ENCODE measurements at places on chromosomes 6 and 20.

DNA sequence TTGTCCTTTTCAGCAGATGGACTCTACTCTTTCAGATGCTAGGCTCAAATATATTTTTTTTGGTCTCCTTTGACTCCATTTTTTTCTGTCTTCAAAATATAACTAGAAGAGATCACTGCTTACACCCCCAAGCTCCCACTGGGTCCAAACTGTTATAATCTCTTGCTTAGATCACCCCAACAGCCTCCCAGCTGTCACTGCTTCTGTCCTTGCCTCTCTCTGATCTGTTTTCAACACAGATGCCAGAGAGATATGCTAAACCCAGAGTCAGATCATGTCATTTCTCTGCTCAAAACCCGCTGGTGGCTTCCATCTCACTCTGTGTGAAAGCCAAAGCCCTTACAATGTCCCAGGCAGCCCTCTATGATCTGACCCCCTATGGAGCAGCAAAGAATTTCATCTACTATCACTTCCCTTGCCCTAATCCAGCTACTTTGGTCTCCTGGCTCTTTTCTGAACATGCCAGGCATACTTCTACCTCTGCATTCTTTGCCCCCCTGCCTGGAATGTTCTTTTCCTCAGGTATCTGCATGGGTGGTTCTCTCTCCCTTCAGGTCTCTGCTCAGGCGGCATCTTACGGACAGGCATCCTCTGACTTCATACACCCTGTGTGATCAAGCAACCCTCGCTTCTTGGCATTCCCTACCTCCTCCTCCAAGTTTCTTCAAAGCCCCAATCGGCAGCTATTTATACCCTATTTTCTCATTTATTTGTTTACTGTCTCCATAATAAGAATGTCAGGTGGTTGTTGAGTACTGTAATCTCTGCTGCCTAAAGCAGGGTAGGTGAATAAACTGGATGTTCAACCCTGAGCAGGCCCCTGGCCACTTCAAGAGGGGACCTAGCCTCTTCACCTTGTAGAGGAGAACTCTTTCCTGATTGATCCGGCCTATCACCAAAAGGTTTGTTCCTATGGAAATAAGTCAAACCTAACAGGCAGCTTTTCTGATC is 43.6 kb upstream of the SLC4A11 start:
- no peak for DNase-seq

DNA sequence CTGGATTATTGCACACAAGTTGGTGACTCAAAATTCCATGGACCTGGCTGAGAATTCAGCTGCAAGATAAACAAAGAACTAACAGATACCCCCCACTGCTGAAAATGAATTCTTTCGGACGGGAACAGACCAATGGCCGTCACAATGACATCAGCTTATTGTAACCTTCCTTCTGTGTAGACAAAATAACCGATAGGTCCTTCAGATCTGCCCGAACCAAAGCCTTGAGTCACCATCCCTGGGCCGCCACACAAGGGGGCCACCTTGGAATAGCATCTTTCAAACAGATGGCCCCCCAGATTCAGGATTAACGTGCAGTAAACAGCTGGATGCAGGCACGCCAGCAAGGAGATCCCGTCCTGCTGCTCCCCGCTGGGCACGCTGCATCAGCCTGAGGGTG is 214.0 kb upstream of the EXOC2 start:
- no peak for DNase-seq

GRCh38 chr6:78746457-78746856 is 120.9 kb upstream of the IRAK1BP1 start:
- DNase-seq: no peak

- DNase-seq: no peak
These were observed 6.6 kb downstream of the FILIP1 start for GRCh38 chr6:75486850-75487518.

DNA sequence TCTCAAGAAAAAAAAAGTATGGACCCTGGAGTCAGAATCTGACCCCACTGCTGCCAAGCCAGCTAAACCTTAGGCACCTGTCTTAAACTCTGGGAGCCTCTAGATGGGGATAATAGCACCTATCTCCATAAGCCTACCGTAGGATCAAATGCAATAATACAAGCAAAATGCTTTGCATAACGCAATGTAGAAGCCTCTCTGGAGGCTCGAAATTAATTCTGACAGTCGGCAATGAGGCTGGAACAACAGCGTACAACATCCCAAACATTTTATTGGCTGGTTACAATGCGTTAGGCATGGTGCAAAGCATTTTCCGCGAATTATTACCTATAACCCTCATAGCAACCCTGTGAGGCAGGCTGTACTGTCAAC is 521 bp downstream of the CDK5RAP1 start:
- no peak for DNase-seq

Measured in glutamatergic neuron (in vitro differentiated cells).